ENCODE measurements at places on chromosomes 6 and 20.

GRCh38 chr6:157830354-157831017, 7.4 kb downstream of the SNX9 start:
- DNase-seq = no peak

DNA sequence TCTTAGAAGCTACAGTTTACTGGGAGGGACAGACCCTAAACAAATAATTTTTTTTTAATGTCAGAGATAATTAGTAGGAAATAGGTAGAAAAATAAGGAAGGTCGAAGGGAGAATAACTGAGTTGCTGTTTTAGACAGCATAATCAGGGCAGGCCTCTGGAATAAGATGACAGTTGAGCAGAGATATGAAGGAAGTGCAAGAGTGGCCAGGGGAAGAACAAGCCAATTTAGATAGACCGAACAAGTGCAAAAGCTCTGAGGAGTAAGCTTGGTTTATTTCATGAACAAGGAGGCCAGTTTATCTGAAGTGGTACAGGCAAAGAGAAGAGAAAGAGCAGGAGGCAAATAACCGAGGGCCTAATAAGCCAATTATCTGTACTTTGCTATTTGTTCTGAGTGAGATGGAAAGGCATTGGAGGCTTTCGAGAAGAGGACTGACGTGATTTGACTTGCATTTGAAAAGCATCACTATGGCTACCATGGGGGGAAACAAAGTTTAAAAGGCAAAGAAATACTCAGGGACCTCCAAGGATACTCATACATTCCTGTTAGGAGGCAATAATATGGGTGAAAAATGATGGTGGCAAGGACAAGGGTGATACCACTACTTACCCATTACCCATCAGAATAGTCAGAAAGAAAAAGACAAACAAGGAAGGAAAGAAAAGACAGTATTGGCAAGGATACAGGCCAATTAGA, 19.7 kb downstream of the PROCR start:
- DNase-seq = no peak

DNA sequence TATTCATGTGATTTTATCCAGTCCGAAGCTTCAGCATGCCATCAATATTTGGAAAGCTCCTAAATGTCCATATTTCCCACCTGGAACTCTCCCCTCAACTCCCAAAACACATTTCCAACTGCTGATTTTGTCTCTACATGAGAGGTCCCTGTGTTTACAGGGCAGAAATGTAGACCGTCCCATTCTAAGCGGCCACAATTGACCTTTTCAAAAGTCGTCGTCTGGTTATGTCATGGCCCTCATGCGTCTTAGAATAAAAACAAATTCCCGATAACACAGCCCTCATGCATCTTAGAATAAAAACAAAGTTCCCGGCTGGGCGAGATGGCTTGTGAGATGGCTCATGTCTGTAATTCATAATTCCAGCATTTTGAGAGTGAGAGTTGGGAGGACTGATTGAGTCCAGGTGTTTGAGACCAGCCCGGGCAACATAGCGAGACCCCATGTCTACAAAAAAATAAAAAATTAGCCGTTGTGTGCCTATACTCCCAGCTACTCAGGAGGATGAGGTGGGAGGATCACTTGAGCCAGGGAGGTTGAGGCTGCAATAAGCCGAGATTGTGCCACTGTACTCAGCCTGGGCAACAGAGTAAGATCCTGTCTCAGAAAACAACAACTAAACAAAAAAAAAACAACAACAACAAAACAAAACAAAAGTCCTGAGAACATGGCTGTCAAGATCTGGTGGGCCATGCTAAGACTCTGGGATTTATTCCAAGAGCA, 6.4 kb upstream of the ZNF217 start:
- DNase-seq = no peak

GRCh38 chr6:78909391-78909790, 42.0 kb downstream of the IRAK1BP1 start:
- DNase-seq = peak; percentile 53

DNA sequence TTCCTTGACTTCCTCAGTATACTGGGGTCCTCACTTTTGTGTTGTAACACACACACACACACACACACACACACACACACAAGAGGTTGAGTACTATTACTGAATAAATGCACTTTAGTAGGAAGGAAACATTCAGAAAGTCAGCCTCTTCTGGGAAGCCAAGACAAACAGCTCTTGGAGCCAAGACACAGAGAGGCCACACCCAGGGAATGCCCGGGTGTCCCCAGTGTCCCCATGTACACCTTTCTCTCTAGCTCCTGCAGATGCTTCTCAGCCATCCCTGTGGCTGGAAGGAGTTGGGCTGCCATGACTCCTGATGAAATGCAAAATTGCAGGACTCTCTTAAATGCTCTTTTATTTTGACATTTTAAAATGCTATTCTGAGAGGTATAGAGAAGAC, 70.5 kb downstream of the PPP1R14C start:
- DNase-seq = no peak

- DNase-seq = no peak
Measured at GRCh38 chr20:24648481-24648880, 179.1 kb downstream of the SYNDIG1 start.

DNA sequence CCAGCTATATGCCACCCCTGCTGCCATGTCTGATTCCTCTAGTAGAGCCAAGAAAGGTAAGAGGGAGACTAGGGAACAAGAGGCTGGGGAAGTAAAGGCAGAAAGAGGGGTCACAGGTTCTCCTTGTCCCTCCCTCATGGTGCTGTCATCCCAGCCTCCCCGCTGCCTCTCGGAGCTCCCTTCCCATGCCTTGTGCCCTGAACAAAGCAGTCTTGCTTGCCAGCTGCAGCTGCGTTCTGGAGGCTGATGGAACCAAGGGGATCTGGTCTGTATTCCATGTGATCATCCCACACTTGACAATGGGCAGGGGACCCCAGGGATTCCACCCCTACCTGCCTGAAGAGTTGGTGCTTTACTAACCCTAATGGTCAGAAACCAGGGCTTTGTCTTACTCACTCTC, 61.4 kb downstream of the DAAM2 start:
- no peak for DNase-seq

Data from IMR-90 (cell line).